Left colon (tissue), 2 donors: ENCODE measurements at places on chromosomes 11 and 22.
A peak's percentile ranks its signal among the peaks of the same experiment; 100 is the strongest.

- no peak for DNase-seq
Measured at GRCh38 chr11:7004482-7004881, 15.7 kb downstream of the ZNF214 start.

GRCh38 chr11:8757047-8757446 is 74.5 kb downstream of the RPL27A start:
- no peak for DNase-seq

DNA sequence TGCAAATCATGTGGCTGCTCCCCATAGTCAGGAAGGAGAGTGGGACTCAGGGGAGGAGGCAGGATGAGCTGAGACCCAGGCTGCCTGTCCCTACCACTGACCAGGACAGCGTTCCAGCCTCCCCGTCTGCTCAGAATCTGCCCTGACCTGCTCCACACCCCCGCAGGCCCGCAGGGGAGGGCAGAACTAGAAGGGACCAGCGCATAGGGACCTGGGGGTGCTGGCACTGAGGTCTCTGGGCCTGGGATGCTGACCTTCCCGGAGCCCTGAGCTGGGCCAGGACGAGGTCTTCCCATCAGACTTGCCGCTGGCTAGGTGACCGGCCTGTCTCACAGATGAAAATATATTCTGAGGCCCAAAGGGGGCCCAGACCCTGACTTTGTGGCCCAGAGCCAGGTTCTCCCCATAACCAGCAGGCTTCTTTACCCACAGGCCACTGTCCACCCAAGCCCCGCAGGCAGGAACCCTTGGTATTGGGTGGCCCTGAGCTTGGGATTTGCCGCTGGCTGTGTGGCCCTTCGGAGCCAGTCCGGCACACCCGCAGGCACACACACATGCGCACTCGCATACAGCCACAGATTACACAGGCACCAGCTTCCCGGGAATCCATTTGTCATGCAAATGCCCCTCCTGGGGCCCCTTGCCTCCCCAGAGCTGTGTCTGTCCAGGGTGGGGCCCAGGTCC is 13.8 kb upstream of the PIM3 start:
- peak; percentile 82 for DNase-seq

DNA sequence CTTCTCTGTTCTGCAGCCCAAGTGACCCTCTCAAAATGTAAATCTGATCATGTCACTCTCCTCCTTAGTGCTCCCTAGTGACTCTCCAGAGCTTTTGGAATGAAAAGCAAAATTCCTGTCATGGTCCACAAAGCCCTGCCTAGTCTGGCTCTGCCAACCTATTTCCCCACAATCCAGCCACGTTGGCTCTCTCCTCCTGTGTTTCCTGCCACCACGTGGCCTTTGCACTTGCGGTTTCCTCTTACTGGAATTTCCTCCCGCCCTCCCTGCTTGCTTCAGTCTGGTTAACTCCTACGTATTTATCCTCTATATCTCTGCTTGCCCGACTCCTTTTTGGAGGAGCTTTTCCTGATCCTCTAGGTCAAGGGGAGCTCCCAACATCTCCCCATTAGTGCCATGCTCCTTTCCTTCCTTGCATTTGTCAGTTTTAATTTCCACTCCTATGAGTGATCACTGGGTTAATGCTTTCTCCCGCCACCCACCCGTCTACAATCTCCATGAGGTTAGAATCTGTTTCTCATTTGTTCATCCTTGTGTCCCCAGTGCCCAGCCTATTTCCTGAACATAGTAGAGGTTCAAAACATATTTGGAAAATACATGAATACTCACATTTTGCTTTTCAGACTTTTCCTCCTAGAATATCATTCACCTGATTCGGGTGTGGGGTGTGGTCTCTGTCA is 11.5 kb downstream of the NNMT start:
- no peak for DNase-seq

DNA sequence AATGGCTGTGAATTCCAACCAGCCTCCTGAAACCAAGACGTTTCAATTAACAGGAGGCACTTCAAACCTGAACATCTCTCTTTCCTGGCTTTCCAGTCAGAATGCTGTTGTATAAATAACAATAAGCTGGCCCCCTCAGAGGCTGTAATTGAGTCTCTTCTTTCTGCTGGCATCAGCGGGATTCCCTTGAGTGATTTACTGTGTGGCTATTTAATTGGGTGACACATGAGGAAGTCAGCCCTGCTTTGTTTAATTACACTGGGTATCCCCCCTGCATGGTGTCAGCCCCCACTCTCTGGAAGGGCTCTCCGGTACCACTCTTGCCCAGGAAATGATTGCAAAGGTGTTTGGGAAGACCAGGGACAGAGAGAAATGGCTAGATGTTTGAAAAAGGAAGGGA is 101.6 kb downstream of the NTM start:
- no peak for DNase-seq

GRCh38 chr11:61524963-61525587 is 16.5 kb downstream of the LRRC10B start:
- DNase-seq, result no peak

GRCh38 chr22:43235445-43236409 is 48.8 kb upstream of the TTLL12 start:
- no peak for DNase-seq

DNA sequence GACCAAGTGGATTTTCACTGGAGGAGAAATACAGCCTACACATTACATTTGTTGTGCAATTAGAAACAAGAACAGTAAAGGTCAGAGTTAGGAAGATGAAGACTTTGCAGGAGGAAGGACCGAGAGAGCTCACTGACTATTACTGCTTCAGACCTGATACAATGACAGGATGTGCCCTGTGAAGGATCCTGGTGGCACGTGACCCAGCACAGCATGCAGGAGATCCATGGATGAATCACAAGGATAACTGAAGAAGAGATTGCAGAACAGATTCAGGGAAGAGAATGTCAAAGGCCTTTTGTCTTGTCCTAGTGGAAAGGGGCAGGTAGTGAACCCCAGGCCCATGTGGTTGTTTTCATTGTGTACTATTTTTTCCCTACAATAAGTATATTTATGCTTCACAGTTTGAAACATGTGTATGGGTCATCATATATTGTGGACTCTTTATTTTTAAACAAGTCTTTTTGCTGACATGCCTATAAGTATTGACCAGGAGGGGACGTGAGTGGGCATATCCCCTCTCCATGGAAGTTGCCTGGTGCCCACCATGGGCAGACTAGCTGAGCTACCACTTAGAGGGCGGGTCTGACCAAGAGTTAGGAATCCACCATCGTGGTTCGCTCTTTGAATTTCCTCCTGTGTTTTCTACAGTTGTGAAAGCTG is 44.3 kb downstream of the RASSF10 start:
- DNase-seq, result no peak

DNA sequence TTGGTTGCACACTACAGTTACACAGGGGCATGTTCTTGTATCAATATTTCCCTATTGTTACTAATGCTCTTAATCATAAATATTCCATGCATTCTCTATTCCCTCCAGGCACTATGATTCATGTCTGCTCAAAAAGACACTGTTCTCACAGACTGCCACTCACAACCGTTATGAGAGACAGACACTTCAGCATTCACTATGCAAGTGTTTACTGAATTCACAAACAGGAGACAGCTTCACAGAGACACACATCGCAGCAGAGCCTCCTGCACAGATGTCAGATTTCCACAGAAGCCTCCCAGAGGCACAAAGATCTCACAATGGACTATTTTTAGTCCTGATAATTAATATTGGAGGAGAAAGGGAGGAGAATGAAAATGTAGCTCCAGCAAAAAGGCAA is 930.4 kb downstream of the OPCML start:
- no peak for DNase-seq

DNA sequence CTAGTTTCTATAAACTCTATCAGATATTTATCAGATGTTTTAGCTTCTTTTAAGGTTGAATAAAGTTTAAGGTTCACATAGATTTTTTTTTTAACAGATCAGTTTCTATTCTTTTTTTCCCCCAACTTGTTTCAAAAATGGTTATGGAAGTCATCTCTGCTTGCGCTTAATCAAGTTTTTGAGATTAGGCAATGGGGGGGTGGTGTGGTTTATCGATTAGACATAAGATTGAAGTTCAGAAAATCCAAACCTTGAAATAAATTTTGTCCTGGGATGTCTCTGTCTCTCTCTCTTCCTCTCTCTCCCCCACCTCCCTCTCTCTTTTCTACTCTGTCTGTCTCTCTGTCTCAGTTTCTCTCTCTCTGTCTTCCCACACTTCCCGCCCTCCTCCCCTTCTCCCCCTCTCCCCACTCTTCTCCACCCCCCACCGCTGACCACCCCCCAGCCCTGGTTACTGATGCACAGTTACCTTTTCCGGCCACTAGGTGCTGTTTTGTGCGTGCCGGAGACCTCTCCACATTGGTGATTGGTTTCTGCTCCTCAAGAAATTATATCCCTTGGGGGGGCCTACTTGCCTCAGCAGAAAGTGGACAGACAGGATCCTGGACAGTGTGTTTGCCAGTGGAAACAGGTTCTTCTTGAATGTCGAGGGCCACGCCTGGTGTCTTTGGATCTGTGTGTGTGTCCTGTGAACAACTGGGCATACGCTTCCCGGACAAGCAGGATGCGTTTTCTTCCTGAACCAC is 29.7 kb upstream of the ANO1 start:
- DNase-seq, result peak; percentile 30

- DNase-seq, result no peak
Measured at GRCh38 chr11:31995525-31996094, 95.3 kb upstream of the RCN1 start.

DNA sequence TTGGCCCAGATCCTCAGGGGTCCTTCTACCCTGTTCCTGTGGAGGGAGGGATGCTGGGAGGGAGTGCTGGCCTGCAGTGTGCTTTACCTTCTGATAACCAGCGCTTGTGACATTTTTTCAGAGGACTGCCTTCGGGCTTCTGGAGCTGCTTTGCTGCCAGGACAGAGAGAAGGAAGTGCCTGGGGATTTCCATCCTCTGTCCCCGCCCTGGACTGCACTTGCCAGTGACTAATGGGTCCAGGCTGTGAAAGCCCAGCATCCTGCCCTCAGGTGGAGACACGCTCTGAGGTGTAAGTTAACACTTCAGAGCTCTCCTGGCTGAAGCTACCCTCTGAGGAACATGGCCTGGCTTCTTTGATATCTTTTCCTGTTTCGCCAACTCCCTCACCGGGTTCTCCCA is 158.7 kb upstream of the SYT13 start:
- no peak for DNase-seq

GRCh38 chr11:78688460-78688859 is 113.8 kb upstream of the NARS2 start:
- no peak for DNase-seq

DNA sequence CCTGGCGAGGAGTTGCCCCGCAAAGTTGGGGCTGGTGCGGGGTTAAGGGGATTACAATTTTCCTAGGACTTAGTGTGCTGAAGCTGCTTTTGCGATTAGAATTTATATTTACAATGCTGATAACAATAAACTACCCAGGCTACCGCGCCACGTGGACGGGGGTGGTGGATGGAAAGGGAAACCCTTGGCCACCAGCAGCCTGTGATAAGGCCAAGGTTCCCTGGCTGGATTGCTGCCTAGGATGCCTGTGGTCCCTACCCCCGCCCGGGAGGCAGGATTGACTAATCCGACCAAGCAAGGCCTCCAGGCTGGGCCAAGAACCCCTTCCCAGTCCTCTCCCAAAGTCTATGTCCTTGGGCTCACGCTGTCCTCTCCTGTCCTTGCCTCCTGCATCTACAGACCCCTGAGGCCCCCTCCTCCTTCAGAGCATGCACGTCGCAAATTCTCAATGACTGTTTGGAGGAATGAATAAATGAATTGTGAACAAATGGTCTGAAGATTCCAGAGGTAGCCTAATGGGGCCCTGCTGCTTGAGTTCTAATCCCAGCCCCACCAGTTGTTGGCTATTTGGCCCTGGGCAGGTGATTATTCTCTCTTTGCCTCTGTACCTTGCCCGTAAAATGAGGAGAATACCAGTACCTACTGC is 7.6 kb upstream of the CHKA start:
- peak; percentile 76 for DNase-seq

DNA sequence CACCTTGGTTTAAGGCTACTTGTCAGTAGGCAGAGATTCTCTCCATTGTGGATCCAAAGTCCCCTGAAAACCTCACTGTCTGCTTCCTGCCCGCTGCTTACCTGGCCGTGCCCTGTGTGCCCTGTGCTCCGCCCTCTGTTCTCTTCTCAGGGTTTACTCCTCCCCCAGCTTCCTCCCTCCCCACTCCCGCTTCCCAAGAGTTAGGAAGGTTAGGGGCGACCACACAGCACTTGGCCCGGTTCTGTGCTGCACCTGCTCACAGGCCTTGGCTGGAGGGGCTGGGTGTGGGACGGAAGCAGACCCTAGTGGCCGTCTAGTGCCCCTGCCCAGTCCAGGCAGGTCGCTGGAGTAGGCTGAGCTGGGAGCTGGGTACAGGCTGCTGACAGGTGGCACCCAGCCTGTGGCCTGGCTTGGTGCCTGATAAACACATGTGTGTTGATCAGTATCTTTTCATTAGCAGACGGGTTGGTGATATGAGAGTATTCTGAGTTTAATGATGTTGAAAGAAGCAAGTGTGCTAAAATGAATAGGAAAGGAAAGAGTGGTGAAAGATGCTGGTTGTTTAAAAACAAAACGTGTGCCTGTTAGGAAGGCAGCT is 40.5 kb downstream of the GRAMD4 start:
- DNase-seq, result peak; percentile 83

DNA sequence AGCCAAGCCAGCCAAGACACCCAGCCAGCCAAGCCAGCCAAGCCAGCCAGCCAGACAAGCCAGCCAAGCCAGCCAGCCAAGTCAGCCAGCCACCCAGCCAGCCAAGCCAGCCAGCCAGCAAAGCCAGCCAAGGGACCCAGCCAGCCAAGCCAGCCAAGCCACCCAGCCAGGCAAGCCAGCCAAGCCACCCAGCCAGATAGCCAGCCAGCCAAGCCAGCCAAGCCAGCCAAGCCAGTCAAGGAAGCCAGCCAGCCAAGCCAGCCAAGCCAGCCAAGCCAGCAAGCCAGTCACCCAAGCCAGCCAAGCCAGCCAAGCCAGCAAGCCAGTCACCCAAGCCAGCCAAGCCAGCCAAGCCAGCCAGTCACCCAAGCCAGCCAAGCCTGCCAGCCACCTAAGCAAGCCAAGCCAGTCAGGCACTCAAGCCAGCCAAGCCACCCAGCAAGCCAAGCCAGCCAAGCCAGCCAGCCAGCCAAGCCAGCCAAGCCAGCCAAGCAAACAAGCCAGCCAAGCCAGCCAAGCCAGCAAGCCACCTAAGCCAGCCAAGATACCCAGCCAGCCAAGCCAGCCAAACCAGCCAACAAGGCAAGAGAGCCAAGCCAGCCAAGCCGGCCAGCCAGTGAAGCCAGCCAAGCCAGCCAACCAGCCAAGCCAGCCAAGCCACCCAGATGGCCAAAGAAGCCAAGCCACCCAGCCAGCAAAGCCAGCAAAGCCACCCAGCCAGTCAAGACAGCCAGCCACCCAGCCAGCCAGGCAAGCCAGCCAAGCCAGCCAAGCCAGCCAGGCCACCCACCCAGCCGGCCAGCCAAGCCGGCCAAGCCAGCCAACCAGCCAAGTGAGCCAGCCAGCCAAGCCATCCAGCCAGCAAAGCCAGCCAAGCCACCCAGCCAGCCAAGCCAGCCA is 33.3 kb downstream of the CCT8L2 start:
- DNase-seq, result no peak

DNA sequence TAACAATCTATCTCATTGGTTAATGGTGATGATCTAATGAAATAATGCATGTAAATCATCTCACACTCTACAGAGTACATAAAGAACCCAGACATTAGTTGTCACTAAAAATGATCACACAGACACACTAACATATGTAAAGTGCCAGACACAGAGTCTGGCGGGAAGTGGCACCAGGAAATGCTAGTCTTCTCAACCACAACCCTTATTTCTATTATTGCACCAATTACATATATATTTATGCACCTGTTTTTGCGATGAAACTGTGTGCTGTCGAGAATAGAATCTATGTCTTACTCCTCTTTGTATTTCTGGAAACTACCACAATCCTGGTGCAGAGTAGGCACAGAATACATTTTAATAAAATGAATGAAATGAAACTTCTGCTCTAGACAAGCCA is 25.9 kb upstream of the POU2AF3 start:
- no peak for DNase-seq

GRCh38 chr11:36047344-36047743 is 103.5 kb downstream of the LDLRAD3 start:
- no peak for DNase-seq
